ENCODE measurements at places on chromosomes 12 and 14.
A peak's percentile ranks its signal among the peaks of the same experiment; 100 is the strongest.

GRCh38 chr12:67792185-67792584, 143.6 kb downstream of the DYRK2 start:
- no peak overlapping the region for H3K4me3 ChIP-seq
- H3K4me1 ChIP-seq = peaks cover 3% of the 10 kb centered on the region
- no peaks in the 10 kb centered on the region for H3K36me3 ChIP-seq
- no peak overlapping the region for H3K27ac ChIP-seq

GRCh38 chr12:104877103-104877705, 80.9 kb downstream of the SLC41A2 start:
- no peaks in the 10 kb centered on the region for H3K27me3 ChIP-seq
- no peaks in the 10 kb centered on the region for H3K36me3 ChIP-seq
- no peaks in the 10 kb centered on the region for H3K4me1 ChIP-seq
- H3K4me3 ChIP-seq = no peak overlapping the region

DNA sequence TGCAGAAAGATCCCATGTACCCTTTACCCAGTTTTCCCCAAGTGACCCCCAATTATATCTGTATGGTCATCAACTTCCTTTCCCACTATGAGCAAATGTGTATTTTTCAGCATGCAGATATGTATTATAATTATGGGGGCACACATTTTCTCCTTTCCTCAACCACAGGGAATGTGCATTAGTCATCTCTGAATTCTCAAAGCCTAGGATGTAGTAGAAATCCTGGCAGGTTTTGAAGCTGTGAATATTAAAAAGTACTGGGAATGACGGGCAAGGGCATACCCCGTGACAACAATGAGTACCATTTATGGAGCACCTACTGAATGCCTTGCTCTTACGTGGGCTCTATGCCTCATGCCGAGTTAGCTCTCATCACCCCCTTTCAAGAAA, 71.5 kb downstream of the VWF start:
- no peak overlapping the region for H3K27ac ChIP-seq
- H3K27me3 ChIP-seq = no peaks in the 10 kb centered on the region
- no peak overlapping the region for H3K4me3 ChIP-seq

DNA sequence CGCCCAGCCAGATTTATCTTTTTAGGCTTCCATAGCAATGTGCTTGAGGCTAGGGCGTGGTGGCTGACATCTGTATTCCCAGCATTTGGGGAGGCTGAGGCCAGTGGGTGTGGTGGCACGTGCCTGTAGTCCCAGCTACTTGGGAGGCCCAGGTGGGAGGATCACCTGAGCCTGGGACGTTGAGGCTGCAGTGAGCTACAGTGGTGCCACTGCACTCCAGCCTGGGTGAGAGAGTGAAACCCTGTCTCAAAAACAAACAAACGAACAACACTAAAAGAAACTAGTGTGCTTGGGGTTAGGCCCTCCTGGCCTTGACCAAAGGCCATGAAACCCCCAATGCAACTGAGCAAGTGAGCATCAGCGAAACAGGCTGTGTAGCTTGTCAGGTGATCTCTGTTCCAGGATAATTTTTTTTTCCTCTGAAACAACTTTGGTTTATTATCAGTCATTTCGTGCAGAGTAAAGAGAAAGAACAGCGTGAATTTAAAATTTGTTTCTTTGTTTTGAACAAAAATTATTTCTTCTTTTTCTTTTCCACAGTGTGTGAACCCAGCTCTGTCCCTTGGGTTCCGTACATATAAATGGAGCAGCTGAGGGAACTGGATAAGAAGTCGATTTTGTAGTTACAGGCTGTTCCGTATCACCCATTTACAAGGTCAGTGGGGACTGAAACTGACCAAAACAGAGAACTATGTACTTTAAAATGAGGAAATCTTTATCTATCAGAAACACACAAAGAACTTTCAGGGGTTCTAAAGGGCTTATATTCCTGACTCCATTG, 8.8 kb upstream of the TUBA1C start:
- H3K4me1 ChIP-seq = peaks cover 3% of the 10 kb centered on the region
- no peak overlapping the region for H3K27ac ChIP-seq
- DNase-seq = no peak
- H3K36me3 ChIP-seq = no peaks in the 10 kb centered on the region

DNA sequence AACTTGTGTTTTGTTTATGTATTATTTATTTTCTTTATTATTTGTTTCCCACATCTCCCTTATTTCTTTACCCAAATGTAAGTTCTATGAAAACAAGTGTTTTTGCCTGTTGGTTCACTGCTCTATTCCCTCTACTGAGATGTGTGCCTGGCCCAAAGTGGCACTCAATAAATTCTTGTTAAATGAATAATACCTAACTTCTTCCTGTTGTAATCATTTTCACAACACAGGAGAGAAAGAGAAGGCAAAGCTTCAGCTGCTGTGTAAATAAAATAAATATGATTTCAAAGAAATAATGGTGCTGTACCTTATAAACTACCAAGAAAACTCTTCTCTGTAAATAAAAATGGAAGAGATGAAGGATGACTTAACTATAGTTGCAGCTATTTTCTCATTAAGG, 116.2 kb downstream of the TRHDE start:
- H3K27ac ChIP-seq = no peak overlapping the region
- H3K4me1 ChIP-seq = no peaks in the 10 kb centered on the region
- H3K36me3 ChIP-seq = no peaks in the 10 kb centered on the region
- no peak overlapping the region for H3K4me3 ChIP-seq
- DNase-seq = no peak

DNA sequence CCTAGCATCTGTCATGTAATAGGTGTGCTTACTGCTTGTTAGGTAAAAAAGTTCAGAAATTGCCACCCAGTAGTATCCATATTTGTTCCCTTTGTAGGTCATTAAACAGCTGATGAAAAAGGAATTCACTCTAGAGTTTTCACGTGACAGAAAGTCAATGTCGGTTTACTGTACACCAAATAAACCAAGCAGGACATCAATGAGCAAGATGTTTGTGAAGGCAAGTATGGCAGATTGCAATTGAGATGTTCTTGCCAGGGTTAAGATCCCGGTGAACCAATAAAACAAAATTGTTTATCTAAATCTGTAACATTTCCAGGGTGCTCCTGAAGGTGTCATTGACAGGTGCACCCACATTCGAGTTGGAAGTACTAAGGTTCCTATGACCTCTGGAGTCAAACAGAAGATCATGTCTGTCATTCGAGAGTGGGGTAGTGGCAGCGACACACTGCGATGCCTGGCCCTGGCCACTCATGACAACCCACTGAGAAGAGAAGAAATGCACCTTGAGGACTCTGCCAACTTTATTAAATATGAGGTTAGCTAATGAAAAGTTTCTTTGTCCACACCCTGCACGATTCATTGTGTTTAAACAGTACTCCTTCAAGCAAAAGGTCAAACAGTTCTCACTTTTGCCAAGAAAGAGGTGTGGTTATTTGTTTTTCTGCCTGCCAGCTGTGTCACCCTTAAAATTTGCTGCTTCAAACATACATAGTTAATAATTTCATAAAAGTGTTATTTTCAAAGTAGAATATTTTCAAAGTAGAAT, 58.3 kb downstream of the ATP2A2 start:
- H3K27ac ChIP-seq = no peak overlapping the region
- H3K36me3 ChIP-seq = peaks cover 99% of the 10 kb centered on the region
- no peaks in the 10 kb centered on the region for H3K4me1 ChIP-seq
- H3K27me3 ChIP-seq = no peaks in the 10 kb centered on the region
- H3K4me3 ChIP-seq = no peak overlapping the region

- H3K36me3 ChIP-seq = no peaks in the 10 kb centered on the region
- H3K4me1 ChIP-seq = no peaks in the 10 kb centered on the region
Observed at GRCh38 chr12:31732926-31733548, 4.2 kb upstream of the AMN1 start.

GRCh38 chr12:117498880-117499279, 137.5 kb upstream of the NOS1 start:
- no peak for DNase-seq
- no peaks in the 10 kb centered on the region for H3K36me3 ChIP-seq
- H3K4me3 ChIP-seq = no peak overlapping the region
- H3K27me3 ChIP-seq = peaks cover 35% of the 10 kb centered on the region
- H3K27ac ChIP-seq = no peak overlapping the region

- no peaks in the 10 kb centered on the region for H3K27me3 ChIP-seq
- H3K36me3 ChIP-seq = no peaks in the 10 kb centered on the region
- H3K4me3 ChIP-seq = no peak overlapping the region
- no peak overlapping the region for H3K27ac ChIP-seq
- DNase-seq = no peak
- no peaks in the 10 kb centered on the region for H3K4me1 ChIP-seq
Observed at GRCh38 chr14:102759456-102760187, 17.6 kb upstream of the TRAF3 start.

GRCh38 chr12:116595672-116596071, 36.5 kb downstream of the MAP1LC3B2 start:
- H3K4me3 ChIP-seq = no peak overlapping the region
- H3K36me3 ChIP-seq = no peaks in the 10 kb centered on the region
- DNase-seq = no peak
- H3K27me3 ChIP-seq = no peaks in the 10 kb centered on the region

- peaks cover 27% of the 10 kb centered on the region for H3K27me3 ChIP-seq
- H3K4me3 ChIP-seq = no peak overlapping the region
- DNase-seq = no peak
- H3K36me3 ChIP-seq = no peaks in the 10 kb centered on the region
Observed at GRCh38 chr12:66799551-66799950, 120.7 kb upstream of the GRIP1 start.

DNA sequence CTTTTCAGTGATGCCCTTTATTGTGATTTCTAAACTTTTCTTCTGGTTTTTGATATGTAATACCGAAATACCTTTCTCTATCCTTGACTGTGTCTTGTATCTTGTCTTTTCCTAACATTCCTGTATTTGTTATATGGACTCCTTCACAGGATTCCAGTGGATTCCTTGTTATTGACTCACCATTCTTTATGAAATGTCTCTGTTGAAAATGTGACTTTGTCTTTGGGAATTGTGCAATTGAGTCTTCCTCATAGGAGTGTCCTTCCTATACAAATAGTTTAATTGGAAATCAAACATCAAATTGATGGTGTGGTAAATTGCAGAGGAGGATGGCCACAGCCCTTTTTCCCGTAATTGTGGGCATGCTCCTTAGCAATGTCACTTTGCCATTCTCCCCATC, 296.6 kb upstream of the KITLG start:
- no peak overlapping the region for H3K27ac ChIP-seq
- H3K4me3 ChIP-seq = no peak overlapping the region
- no peaks in the 10 kb centered on the region for H3K4me1 ChIP-seq

DNA sequence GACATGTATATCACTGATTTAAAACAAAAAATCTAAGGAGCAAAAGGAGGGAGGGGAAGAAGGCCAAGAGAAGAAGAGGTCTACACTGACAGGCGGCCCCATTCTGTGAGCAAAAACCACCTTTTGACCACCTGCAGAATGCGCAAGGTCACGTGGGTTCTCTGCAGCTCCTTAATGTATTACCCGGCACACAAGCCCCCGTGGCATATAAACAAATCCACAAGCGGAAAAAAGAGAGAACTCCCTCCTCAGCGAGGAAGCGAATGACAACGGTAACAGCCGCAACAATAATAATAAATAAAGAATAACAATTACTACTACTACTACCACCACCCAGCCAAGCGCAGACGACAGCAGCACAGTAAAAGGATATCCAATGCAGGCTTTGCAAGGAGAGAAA, 1.3 kb downstream of the KSR2 start:
- peaks cover 36% of the 10 kb centered on the region for H3K27me3 ChIP-seq
- no peaks in the 10 kb centered on the region for H3K4me1 ChIP-seq
- H3K27ac ChIP-seq = no peak overlapping the region
- DNase-seq = peak; percentile 55

DNA sequence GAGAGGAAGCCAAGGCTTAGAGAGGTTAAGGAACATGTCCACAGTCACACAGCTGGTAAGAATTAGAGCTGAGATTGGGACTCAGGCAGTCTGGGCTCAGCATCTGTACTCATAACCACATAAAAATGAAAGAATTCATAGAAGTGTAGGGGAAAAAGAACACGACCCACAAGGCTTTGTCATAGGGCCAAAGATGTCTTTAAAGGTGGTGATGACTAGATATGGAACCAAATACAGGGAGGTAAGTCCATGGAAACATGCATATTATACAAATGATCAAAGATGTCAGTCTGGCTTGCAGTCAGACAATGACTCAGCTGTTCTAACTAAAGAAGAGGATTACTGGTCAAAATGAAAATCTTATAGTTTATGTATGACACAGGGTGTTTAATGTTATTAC, 7.2 kb upstream of the SSPN start:
- H3K4me3 ChIP-seq = no peak overlapping the region
- H3K36me3 ChIP-seq = no peaks in the 10 kb centered on the region
- no peak overlapping the region for H3K27ac ChIP-seq
- no peak for DNase-seq
- H3K27me3 ChIP-seq = no peaks in the 10 kb centered on the region
- H3K4me1 ChIP-seq = no peaks in the 10 kb centered on the region

DNA sequence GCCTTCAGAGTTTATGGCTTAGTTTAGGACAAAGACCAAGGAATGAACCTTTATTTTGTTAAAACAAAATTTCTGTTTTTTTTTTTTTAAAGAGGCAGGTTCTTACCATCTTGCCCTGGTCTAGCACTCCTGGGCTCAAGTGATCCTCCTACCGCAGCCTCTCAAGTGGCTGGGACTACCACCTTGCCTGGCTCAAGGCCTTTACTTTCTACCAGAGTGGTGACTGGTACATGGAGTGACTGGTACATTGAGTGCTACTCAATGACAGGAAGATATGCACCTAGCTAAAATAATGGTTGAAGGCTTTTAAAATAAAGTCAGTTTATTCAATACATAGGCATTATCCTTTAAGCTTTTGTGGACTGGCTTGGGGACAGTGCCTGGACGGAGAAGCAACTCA, 32.6 kb downstream of the PRICKLE1 start:
- H3K4me1 ChIP-seq = no peaks in the 10 kb centered on the region
- no peak overlapping the region for H3K4me3 ChIP-seq
- no peak for DNase-seq
- H3K27me3 ChIP-seq = peaks cover 8% of the 10 kb centered on the region
- peaks cover 10% of the 10 kb centered on the region for H3K36me3 ChIP-seq
- H3K27ac ChIP-seq = no peak overlapping the region

GRCh38 chr14:51211149-51211548, 28.9 kb upstream of the TMX1 start:
- DNase-seq = no peak
- no peak overlapping the region for H3K4me3 ChIP-seq
- no peaks in the 10 kb centered on the region for H3K27me3 ChIP-seq

DNA sequence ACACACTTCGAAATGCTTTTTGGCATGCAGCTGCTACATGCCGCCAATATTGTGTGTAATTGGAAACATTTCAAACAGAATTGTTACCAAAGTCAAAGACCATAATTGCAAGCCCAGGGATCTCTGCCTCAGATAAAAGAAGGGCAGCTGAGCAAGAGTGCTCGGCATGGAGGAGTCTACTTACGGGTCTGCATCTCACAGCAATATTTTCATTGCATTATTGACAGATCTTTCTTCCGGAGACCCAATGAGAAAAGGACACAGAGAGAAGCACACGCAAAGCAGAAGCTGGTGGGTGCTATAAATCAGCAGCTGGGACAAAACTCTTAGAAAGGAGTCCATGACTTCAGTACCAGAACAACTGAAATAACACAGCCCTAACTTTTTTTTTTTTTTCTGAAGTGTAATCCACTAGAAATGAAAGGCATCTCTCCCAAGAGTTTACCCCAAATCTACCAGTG, 4.9 kb downstream of the PRICKLE1 start:
- H3K36me3 ChIP-seq = peaks cover 16% of the 10 kb centered on the region
- no peaks in the 10 kb centered on the region for H3K27me3 ChIP-seq
- no peaks in the 10 kb centered on the region for H3K4me1 ChIP-seq

GRCh38 chr12:52252728-52253343, 19.8 kb downstream of the KRT7 start:
- H3K27ac ChIP-seq = no peak overlapping the region
- H3K27me3 ChIP-seq = peaks cover 80% of the 10 kb centered on the region
- no peaks in the 10 kb centered on the region for H3K4me1 ChIP-seq
- DNase-seq = no peak

- DNase-seq = peak; percentile 70
- H3K4me3 ChIP-seq = no peak overlapping the region
- no peaks in the 10 kb centered on the region for H3K36me3 ChIP-seq
- H3K4me1 ChIP-seq = peaks cover 4% of the 10 kb centered on the region
- no peaks in the 10 kb centered on the region for H3K27me3 ChIP-seq
Observed at GRCh38 chr12:94435511-94435927, 24.1 kb downstream of the CEP83 start.
